Sigmoid colon (tissue), 7 donors: ENCODE measurements at places on chromosomes 2 and 18.

DNA sequence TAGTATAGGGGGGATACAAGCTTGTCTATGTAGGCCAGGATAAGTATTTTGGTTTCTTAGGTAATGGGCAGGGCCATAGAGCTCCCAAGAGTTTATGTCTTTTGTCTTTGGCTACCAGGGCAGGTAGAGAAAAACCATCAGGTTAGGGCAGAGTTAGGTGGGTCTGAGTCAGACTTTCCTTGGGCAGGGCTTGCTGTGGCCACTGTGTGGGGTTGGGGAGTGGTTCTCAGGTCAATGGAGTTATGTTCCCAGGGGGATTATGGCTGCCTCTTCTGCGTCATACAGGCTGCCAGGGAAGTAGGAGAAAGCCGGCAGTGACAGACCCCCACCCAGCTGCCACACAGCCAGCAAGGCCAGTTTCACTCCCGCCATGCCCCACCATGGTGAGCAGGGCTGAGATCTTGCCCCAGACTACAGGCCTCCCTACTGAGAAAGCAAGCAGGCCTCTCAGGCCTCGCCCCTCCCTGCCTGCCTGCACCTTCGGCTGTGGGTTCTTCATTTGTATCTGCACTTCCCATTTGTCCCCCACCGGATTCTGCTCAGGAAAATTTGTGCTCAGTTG lies 55.5 kb downstream of the RPIA start:
- DNase-seq: no peak

GRCh38 chr2:46239847-46240181 lies 57.4 kb upstream of the EPAS1 start:
- no peak for DNase-seq

GRCh38 chr2:166171216-166171615 lies 43.4 kb upstream of the SCN1A start:
- no peak for DNase-seq

DNA sequence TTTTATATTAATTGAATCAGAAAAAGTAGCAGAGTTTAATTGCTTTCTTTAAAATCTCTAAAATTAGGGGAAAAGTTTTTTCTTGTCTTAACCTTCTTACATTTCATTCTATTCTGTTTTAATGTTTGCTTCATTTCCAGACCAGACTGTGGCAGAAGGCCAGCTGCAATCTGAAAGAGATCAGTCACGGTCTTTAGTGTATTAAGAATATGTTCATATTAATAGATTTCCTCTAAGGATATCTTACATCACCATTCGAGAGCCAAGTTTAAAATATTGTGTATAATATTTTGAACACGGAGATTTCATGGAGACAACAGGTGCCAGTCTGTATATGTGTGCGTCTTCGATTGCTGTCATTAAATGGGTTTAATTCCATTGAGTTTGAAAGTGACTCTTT lies 230.9 kb upstream of the ZSWIM2 start:
- DNase-seq: no peak

GRCh38 chr18:36247036-36247435 lies 50.5 kb upstream of the FHOD3 start:
- no peak for DNase-seq
